ENCODE measurements at places on chromosomes 5 and 9.

- no peak for DNase-seq
Observed at GRCh38 chr9:87812375-87813118, 70.1 kb upstream of the SPATA31E1 start.

DNA sequence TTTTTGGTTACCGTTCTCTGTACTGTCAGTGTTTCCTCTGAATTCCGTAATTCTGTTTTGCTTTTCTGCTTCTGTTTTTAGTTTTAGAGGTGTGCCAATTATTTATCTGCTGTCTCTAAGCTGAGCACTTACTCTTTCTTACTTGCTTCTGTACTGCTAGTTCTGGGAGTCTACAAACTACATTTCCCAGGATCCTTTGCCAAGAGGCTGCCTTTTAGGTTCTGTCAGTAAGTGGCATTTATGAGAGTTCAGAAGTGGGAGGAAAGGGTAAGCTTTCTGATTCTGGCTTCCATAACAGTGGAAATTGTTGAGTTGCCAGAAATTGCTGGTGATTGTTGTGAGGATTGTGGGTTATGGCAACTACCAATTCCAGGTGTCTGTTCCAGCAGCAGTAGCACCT is 102.4 kb downstream of the OSTF1 start:
- DNase-seq = no peak

- DNase-seq = no peak
Observed at GRCh38 chr9:114820776-114821501, 15.1 kb upstream of the TNFSF15 start.

- DNase-seq = peak; percentile 34
Observed at GRCh38 chr5:103475629-103476240, 86.9 kb downstream of the NUDT12 start.

GRCh38 chr9:124290053-124290591 is 32.4 kb downstream of the NEK6 start:
- no peak for DNase-seq

- no peak for DNase-seq
Observed at GRCh38 chr9:87290241-87291052, 207.2 kb upstream of the DAPK1 start.

DNA sequence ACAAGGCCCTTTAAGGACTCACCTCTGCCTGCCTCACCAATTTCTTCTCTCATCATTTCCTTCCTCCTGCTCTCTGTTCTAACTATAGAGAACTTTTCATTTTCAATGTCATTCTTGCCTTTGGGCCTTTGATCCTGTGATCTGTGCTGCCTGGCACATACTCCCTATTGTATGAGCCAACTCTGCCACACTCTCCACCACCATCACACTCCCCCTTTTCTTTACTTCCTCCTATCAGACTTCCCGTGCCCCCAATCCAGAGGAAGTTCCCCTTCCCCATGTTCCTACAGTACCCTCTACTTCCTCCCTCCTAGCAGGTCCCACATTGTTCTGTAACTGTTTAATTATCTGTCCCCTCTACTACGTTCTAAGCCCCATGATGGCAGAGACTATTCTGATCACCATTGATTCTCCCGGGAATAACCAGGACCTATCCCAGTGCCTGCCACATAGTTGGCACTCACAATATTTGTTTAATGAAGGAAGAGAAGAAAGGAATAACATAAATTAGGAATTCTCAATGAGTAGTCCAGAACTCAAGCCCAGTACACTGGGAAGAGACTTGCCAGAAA is 27.5 kb downstream of the ADAM19 start:
- no peak for DNase-seq

- no peak for DNase-seq
Observed at GRCh38 chr5:2278825-2279456, 396.2 kb upstream of the IRX4 start.

- DNase-seq = peak; percentile 58
Observed at GRCh38 chr5:58933891-58934628, 351.2 kb downstream of the RAB3C start.

DNA sequence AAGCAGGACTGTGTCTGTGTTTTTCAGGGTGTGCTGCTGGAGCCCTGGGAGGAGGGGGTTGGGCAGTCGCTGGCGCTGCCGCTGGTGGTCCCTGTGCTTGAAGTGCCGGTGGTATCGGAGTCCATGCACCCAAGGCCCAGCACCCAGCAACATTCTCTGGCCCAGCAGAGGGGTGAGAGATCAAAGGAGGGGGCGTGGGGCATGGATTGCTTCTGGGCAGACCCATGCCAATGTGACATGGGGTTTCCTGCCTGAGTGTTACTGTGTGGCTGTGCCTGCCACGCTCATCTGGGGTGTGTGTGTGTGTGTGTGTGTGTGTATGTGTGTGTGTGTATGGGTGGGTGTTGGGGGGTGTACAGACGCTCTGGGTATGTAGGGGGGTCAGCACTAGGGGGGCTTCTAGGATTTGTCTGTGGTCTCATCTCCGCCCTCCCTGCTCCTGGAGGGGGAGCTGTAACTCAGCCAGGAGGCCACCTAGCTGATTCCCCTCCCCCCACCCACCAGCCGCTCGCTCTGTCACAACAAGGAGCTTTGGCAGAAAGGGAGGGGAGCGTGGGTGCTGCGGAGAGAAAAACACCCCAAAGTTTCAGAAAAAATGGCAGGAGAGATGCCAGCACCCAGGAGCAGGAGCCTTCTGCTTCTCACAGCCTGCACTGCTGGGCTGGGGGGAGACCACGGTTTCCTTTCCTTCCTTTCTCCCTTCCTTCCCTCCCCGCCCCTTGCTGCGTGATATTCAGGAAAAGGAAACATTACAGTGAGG is 35.9 kb upstream of the HSPA9 start:
- DNase-seq = no peak

GRCh38 chr5:105350486-105351140 is 1788.0 kb upstream of the NUDT12 start:
- no peak for DNase-seq

DNA sequence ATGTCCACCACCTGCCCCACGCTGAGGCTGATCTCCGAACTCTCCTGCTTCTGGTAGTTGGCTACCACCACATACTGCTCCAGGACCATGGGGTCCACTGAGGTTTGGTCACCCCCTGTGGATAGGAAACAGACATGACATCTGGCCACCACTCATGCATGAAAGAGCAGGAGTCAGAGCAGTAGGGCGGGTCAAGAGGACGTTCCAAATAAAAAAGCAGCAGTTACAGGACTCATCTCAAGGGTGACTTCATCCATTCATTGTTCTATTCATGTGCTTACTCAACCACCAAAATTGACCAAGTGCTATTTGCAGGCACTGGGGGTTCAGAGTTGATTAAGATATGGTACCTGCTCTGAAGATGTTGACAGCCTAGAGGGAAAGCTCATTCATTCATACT is 79.2 kb upstream of the UBTD2 start:
- DNase-seq = no peak

DNA sequence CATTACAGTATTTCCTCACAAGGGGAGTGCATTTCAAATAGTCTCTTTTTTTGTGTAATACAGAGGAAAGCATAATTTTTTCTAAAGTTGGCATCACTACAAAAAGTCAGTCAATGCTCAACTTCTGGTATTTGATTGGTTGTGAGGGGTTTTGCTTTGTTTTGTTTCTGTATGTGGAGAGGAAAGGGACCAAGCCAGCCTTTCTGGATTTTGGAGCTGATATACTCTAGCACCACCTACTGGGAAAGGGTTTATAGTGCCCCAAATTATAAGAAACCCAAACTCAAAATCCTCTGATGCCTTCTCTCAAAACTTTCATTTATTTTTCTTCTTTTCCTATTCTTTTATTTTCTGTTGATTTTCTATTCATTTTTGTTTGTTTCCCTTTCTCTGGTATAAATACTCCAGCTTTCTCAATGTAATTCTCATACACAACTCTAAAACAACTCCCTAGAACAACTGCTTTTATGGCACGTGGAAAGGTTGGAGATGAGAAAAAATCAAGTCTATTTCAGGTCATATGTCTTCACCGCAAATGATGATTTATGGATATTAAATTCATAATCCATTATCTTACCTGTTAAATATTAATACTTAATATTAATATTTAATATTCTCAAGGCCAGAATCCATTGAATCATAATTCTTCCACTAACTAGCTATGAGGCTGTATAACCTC is 69.5 kb upstream of the ANXA1 start:
- peak; percentile 32 for DNase-seq

GRCh38 chr9:117296453-117296852 is 118.4 kb downstream of the ASTN2 start:
- no peak for DNase-seq

DNA sequence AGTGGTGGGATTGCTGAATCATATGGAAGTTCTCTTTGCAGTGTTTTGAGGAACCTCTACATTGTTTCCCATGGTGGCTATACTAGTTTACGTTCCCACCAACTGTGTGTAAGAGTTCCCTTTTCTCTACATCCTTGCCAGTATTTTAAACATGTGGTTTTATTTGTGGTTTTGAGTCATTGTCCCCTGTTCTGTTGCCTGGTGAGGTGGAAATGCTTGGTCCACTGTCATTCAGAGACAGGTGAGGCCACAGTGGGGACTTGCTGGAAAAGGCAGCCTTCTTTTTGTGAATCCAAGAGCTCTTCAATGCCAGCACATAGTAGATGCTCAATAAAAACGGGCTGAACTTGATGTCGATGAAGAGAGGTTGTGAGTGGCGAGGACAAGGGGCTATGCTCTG is 44.2 kb downstream of the SH3PXD2B start:
- DNase-seq = peak; percentile 13

DNA sequence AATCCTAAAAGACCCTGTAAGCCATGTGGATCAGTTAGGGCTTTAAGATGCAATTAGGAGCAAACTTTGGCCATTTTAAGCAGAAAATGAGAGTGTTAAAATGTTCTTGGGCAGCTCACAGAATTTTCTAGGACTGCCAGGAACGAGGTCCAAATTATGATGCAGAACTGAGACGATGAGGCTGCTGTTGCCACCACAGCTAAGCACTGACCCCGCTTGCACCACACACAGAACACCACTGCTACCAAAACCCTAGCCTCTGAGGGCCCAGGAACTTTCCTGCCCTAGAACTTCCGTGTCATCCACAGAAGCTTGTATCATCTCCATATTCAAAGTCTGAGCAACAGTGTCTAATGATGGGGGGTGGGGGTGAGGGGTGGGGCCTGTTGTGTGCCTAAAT is 41.0 kb upstream of the PCSK1 start:
- DNase-seq = no peak

GRCh38 chr5:168227001-168227400 is 64.4 kb upstream of the WWC1 start:
- DNase-seq = no peak

GRCh38 chr9:109022873-109023272 is 9.6 kb upstream of the CTNNAL1 start:
- DNase-seq = no peak

GRCh38 chr9:111728617-111729366 is 65.9 kb downstream of the SHOC1 start:
- DNase-seq = no peak

GRCh38 chr5:150065346-150065745 is 21.0 kb downstream of the CSF1R start:
- DNase-seq = no peak

DNA sequence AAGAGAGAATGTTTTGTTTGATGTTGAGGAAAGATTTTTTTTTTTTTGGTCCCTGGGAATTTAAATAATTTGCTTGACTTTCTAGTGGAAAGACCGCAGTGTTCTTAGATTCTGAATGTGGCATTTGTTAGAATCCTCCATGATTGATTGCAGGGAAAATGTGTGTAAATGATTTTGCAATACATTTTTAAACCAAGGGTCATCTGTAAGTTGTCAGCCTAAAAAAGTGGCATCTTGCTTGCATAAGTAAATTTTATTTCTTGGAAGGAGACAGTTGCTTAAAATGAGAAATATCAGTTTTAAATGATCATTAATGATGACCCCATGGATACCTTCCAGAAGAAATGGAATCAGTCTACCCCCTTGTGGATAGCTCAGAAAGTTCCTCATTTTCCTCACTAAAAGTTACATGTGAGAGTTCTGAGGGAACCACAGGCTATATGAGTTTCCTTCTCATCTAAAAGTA is 105.1 kb upstream of the SLC25A48 start:
- no peak for DNase-seq

DNA sequence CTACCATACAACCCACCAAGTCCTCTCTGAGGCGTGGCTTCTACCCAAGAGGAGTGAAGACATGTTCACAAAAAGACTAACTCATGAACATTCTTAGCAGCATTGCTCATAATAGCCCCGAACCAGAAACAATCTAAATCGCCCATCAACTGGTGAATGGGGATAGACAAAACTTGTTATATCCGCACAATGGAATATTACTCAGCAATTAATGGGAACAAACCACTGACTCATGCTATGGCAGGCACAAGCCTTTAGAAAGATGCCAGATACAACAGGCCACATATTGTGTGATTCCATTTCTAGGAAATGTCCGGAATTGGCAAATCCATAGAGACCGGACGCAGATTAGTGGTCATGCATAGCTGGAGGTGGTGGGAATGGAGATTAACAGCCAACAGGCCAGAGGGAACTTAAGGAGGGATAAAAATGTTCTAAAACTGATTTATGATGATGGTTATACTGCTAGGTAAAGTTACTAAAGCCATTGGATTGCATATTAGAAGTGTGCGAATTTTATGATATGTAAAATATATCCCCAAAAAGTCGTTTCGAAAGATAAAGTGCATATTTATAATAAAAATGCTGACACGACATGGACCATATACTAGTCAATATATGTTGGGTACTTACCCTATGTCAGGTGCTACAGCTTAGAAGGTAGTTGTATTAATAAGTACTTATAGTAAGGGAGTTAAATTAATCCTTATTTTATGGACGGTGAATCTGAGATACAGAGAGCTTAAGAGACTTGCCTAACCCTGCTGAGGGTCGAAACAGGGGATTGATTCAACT is 55.4 kb downstream of the LHX2 start:
- no peak for DNase-seq

GRCh38 chr5:137203011-137203632 is 296.0 kb downstream of the SPOCK1 start:
- DNase-seq = no peak

- DNase-seq = no peak
Observed at GRCh38 chr5:142280066-142281007, 44.5 kb downstream of the SPRY4 start.

DNA sequence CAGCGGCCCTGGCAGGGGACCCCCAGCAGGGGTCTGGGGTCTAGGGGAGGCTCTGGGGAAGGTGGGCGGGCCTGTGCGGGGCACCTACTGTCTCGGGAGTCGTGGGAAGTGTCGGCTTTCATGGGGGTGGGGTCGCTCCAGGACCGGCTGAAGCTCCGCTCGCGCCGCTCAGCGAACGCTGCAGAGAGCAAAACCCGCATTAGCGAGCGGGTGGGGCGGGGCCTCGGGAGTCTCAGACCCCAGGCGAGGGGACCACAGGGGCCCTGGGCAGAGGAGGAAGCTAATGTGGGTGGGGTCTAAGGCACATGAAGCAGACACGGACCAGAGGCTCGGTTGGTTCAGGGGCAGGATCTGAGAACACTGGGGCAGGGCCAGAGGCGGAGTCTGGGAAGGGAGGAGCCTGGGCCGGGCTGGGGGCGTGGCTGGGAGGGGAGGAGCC is 5.5 kb downstream of the NSMF start:
- DNase-seq = peak; percentile 64

GRCh38 chr5:75023368-75024159 is 28.8 kb downstream of the GCNT4 start:
- DNase-seq = peak; percentile 50
